ENCODE measurements at places on chromosomes 6 and 20.

DNA sequence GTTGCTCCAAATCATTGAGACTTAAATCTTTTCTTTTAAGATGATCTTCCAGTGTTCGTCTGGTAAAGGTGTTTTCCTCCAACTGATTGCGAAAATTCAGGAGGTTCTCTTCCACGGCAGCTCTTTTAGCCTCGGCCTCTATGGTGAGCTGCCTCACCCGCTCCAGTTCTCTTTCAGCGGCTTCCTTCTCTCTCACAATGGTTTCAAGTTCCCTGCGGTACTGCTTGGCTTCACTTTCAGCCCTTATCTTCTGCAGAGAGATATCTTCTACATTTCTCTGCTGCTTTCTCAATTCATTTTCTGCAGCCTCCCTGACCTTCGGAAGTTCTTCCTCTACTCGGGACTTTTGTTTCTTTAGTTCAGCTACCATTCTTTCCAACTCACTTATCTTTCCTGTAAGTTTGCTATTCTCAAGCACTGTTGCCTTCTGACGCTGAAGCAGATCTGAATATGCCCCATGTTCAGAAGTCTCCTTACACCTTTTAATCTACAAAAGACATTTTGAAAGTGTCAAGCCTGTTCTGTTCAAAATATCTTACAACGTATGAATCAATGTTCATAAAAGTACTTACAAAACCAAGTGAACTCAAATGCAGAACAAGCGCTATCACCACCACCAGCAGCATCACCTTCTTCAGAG is 22.3 kb downstream of the DST start:
- no peak for DNase-seq

DNA sequence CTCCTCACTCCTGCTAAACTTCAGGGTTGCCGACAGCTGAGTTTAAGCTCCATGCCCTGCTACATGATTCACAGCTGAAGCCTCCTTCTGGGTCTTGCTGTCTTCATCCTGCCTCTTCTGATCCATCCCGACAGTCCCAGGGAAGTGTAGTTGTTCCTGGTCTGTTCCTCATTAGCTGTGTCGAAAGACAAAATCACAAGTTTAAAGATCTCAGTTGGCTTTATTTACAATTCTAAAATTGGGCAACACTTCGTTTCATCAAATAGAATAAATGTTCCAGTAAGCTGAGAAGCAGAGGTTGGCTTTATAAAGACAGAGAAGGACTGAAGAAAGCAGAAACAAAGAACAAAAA is 4.1 kb upstream of the SLC2A10 start:
- DNase-seq, result no peak

DNA sequence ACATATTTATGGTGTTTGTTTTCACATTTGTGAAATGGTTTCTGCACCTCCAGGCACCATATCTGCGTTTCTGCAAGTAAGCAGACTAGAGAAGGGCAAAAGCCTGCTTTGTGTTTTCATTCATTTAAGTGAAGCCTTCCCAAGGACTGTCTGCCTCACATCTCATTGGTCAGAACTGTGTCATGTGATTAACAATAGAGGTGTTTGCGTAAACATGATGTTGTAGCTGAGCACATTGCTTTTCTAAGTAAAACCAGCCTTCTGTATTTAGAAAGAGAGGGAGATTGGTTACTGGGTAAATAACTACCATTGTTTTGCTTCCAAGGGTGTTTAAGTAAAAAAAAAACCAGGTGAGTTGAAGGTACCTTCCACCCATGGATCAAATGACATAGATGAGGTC is 39.7 kb downstream of the SH3BGRL2 start:
- no peak for DNase-seq

DNA sequence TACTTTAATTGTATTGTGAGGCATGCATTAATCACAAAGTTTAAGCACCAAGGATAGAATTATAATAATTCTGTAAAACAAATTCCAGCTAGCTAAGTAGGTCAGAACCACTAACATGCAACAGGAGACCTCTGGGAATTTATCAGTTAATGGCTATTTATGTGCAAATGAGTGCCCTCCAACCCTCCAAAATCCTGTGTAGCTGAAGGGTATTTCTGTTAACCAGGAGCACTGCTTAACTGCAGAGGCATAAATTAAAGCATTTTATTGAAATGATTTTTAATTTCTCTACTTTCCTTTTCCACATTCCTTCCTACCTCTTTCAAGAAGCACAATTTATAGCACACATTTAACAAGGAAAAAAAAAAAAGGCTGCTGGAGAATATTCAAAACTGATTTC is 77.0 kb downstream of the MMS22L start:
- no peak for DNase-seq

DNA sequence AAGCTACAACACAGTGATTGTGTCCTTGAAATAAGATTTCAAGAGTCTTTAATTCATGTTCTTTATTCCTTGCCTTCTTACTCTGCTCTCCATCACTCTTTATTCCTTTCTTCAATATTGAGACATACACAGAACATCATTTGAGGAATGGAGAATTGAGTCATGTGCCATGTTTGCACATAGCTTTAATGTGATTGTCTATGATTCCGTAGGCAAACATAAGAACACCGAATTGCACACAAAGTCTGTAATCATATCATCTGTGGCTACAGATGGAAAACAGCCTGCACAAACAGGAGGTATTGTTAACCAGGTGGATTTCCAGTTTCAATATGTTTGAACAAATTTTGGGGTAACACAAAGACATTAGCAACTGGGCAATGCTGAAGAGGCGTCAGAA is 571.6 kb upstream of the GJE1 start:
- no peak for DNase-seq

GRCh38 chr20:60206259-60206658 is 248.0 kb downstream of the CDH26 start:
- no peak for DNase-seq

- no peak for DNase-seq
Observed at GRCh38 chr6:65999288-65999791, 292.3 kb upstream of the EYS start.

DNA sequence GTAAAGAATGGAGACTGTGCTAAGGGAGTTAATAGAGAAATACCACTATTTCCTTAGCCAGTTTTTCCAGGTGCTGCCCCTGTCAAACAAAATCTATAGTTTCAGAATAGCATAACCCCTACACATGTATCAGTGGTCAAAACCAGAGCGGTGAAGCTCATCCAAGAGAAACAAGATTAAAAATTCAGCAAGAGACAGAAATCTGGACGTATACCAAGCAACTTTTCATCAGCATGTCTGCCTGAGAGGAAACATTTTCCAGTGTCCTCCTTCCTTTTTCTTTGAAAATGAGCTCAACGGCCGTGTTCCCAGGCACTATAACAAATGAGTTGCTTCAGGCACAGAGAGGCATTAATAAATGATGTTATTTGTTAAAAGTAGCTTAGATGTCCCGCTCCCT is 416.5 kb downstream of the BCKDHB start:
- no peak for DNase-seq

- DNase-seq, result no peak
Observed at GRCh38 chr20:51560550-51561307, 18.2 kb upstream of the NFATC2 start.

DNA sequence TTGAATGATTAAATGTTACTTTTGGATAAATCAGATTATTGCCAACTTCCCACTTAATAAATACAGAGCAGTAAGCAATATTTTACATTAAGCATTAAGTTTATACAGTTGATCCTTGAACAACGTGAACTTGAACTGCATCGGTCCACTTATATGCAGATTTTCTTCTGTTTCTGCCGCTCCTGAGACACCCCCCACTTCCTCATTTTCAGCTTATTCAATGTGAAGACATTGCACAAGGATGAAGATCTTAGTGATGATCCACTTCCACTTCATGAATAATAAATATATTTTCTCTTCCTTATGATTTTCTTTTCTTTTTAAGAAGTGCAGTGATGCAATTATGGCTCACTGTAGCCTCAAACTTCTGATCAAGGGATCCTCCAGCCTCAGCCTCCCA is 167.2 kb downstream of the LINC00237 start:
- no peak for DNase-seq

DNA sequence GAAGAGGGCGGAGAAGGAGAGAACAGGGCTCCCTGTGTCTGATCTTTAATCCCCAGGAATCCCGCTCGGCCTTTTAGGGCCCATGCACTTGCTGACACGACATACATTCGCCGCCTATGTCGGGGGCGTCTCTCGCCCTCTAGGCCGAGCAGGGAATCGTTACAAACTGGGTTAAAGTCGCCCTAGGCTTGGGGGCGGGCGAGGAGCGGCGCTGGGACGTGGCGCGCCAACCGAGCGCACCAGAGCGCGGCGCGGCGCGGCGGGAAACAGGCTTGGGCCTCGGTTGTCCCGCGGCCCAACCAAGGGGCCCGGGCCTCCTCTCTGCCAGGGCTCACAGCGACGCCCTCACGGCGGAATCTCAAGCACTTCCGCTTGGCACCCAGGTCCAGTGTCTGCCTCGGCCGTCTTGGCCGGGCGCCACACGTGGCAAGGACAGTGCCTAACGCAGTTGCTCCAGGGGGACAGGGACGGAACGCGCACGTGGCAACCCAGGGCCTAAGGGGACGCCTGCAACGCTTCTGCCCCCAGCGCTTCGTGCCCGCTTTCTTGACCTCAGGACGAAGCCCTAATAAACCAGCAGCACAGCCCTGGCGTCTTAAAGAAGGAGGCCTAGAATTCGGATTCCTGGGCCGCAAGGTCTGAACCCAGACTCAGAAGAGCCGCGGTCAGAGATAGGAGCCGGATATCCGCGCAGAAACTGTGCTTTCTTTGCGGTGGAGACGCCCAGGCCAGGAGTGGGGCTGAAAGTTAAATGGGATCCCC is 71.5 kb downstream of the NCR2 start:
- DNase-seq, result no peak

DNA sequence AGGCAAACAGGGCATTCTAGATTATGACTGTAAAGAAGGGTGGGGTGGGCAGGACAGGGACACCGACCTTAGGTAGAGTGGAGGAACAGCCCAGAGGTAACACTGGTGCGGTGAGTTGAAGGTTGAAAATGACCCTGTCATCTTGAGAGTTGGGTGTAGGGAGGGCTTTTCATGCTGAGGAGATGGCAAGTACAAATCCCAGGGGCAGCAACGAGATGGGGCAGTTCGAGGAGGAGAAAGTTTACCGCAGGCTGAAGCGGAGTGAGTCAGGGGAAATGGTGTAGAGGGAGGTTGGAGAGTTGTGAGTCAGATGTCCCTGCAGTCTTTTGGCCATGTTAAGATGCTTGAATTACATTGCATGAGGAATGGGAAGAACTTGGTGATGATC is 101.1 kb downstream of the HIVEP1 start:
- no peak for DNase-seq
